ENCODE measurements at places on chromosomes 7 and 10. TPM values are rescaled to one million over a fixed set of nuclear protein-coding genes. Genes with fewer than 3 reads are reported as not detected.

- peaks cover 33% of the 10 kb centered on the region for H3K36me3 ChIP-seq
- peak overlapping the region; percentile 84 for H3K27ac ChIP-seq
- no peak for DNase-seq
- peak overlapping the region; percentile 91 for H3K4me3 ChIP-seq
Observed at GRCh38 chr10:73773152-73773879, 8.5 kb upstream of the CHCHD1 start.

DNA sequence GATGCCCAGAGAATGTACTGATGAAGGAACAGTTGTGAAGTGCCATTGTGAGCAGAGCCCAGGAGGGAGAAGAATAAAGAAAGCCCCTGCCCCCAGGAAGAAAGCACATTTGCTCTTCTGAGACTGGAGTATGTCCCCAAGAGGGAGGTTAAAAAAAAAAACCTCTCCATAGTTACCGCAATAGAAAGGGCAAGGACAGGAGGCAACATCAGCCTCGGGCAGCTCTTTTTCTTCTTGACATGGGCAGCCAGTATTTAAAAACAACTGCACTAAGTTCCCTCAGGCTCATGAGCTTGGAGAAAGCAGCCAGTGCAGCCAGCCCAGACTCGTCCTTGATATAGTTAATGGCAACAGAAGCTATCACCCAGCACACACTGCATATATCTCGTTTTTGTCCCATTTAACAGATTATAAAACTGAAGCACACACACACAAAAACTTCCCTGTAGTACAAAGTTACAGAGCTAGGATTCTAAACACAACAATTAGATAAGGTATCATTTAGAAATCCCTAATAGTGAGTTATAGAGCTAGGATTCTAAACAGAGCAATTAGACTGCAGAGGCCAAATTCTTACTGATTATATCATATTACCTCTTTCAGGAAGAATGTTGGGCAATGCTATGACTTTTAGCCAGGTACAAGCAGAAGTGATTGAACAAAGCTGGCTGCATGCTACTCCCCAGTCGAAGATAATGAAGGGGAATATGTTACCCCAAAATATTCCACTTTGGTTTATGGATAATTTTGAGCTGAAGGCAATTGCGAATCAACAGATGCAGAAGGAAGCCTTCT is 823.5 kb downstream of the GRID1 start:
- no peak overlapping the region for H3K27ac ChIP-seq
- peaks cover 58% of the 10 kb centered on the region for H3K4me1 ChIP-seq
- no peak overlapping the region for H3K4me3 ChIP-seq
- H3K36me3 ChIP-seq: no peaks in the 10 kb centered on the region
- DNase-seq: no peak

- H3K27me3 ChIP-seq: no peaks in the 10 kb centered on the region
- no peak overlapping the region for H3K4me3 ChIP-seq
- H3K27ac ChIP-seq: peak overlapping the region; percentile 30
- H3K36me3 ChIP-seq: no peaks in the 10 kb centered on the region
- H3K4me1 ChIP-seq: peaks cover 48% of the 10 kb centered on the region
Observed at GRCh38 chr10:75107756-75108683, 3.4 kb upstream of the SAMD8 start.

Gene HOGA1
- total RNA-seq: 0.15 TPM

Gene CPN1
- total RNA-seq: 0.66 TPM

Gene SPDYE5
- total RNA-seq: not detected

GRCh38 chr10:21495752-21496342 is 29.6 kb downstream of the SKIDA1 start:
- peaks cover 37% of the 10 kb centered on the region for H3K27me3 ChIP-seq
- peak overlapping the region; percentile 91 for H3K27ac ChIP-seq

GRCh38 chr7:65233409-65234034 is 140.1 kb upstream of the ZNF92 start:
- no peaks in the 10 kb centered on the region for H3K36me3 ChIP-seq
- peaks cover 10% of the 10 kb centered on the region for H3K27me3 ChIP-seq

GRCh38 chr10:86712317-86712707 is 44.0 kb downstream of the LDB3 start:
- H3K4me3 ChIP-seq: peak overlapping the region; percentile 66
- H3K4me1 ChIP-seq: peaks cover 51% of the 10 kb centered on the region
- H3K27ac ChIP-seq: peak overlapping the region; percentile 80
- no peak for DNase-seq
- H3K27me3 ChIP-seq: peaks cover 4% of the 10 kb centered on the region

DNA sequence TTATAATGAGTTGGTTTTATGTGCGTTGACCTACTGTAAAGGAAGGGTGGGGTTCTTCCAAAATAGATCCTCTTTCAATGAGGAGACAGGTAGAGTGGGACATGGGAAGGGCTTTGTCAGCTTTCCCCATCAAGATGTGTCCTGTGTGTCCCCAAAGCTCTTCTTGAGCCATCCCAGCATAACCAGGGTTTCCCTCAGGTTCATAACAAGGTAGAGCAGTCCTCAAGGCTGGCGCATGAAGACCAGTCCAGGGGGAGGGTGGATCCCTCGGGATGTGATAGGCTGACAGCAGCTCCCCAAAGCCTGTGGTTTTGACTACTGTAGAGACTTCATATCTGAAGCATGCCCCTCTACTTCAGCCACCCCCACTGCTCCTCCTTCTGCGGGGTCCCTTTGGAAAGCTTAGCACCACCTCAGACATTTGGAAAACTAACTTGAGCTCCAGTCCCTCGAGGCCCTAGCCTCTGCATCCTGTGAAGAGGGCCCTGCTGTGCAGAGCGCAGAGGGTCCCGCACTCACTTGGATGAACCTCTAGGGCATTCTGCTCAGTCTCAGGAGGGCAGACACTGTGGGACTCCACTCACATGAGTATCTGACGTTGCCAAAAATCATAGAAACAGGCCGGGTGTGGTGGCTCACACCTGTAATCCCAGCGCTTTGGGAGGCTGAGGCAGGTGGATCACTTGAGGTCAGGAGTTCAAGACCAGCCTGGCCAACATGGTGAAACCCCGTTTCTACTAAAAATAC is 1.1 kb upstream of the GIMAP8 start:
- no peak for DNase-seq
- no peaks in the 10 kb centered on the region for H3K36me3 ChIP-seq
- peaks cover 13% of the 10 kb centered on the region for H3K4me1 ChIP-seq
- H3K4me3 ChIP-seq: no peak overlapping the region
- H3K27ac ChIP-seq: no peak overlapping the region
- H3K27me3 ChIP-seq: peaks cover 45% of the 10 kb centered on the region

DNA sequence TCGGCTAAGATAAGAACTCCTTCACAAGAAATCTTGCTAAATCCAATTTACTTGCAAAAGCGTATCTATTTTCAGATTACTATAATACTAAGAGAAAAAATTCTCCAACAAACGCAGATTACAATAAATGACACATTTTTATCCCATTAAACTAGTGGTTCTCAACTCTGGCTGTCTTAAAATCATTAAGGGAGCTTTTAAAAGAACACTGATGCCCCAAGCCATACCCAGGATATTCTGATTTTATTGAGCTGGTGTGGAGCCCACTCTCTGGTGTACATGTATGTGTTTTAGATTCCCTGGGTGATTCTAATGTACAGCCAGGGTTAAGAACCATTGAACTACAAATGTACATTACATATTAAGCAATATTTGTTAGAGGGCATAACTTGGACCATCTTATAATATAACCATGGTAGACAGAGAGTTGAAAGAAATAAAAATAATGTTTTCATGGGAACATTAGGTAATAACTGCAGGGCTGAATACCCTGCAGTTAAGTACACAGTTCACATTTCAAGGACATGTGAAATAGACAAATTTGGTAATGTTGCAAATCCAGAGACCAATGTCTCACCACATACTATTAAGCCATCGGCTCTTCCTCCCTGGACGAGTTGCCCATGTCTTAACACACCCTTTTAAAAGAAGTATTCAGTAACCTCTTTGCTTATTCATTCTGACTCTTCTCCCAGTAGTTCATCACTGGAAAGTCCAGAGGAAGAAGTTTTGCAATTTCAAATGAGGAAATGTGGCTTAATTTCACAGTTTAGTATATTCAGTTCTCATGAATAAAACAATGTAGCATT is 6.2 kb downstream of the GSAP start:
- H3K36me3 ChIP-seq: no peaks in the 10 kb centered on the region
- H3K27ac ChIP-seq: no peak overlapping the region
- no peak overlapping the region for H3K4me3 ChIP-seq
- peaks cover 10% of the 10 kb centered on the region for H3K27me3 ChIP-seq

- no peak overlapping the region for H3K27ac ChIP-seq
- peaks cover 41% of the 10 kb centered on the region for H3K36me3 ChIP-seq
- no peak overlapping the region for H3K4me3 ChIP-seq
- H3K4me1 ChIP-seq: peaks cover 35% of the 10 kb centered on the region
- no peaks in the 10 kb centered on the region for H3K27me3 ChIP-seq
Observed at GRCh38 chr10:52172581-52172980, 141.5 kb upstream of the DKK1 start.

GRCh38 chr10:72663971-72664370 is 28.0 kb upstream of the MCU start:
- peaks cover 5% of the 10 kb centered on the region for H3K4me1 ChIP-seq
- H3K36me3 ChIP-seq: no peaks in the 10 kb centered on the region
- H3K27ac ChIP-seq: no peak overlapping the region
- no peaks in the 10 kb centered on the region for H3K27me3 ChIP-seq

GRCh38 chr7:138606236-138606635 is 94.9 kb downstream of the SVOPL start:
- no peak for DNase-seq
- H3K4me1 ChIP-seq: peaks cover 6% of the 10 kb centered on the region
- H3K27ac ChIP-seq: no peak overlapping the region

GRCh38 chr10:72146071-72146470 is 57.7 kb upstream of the SPOCK2 start:
- DNase-seq: no peak
- H3K4me1 ChIP-seq: peaks cover 11% of the 10 kb centered on the region
- H3K27me3 ChIP-seq: no peaks in the 10 kb centered on the region

DNA sequence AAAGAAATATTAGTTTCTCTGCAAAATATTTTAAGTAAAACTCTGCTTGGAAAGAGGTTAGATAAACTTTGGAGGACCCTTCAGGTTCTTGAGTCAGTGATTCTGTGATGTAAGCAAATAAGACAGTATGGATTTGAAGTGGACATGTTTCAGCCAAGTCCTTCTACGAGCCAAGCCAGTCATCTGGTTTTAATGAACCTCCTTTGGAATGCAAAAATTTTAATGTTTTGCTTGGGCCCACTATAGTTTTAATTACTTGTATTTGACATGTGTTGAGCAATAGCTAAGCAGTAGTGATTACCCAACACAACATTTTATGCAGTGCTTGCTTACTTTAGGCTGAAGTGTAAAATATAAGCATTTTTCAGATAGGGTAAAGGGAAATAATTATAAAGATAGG is 296.3 kb upstream of the SEMA3D start:
- no peaks in the 10 kb centered on the region for H3K36me3 ChIP-seq
- H3K4me3 ChIP-seq: no peak overlapping the region
- H3K27me3 ChIP-seq: no peaks in the 10 kb centered on the region
